Karpas-422 (cell line): ENCODE measurements at places on chromosomes 3 and 15. TPM values are rescaled to one million over a fixed set of nuclear protein-coding genes. Genes with fewer than 3 reads are reported as not detected.

The MAN2A2 gene
- 27.4 and 60.8 TPM in 2 replicates for total RNA-seq

The UCN2 gene
- total RNA-seq, result not detected in 2 replicates

The ELL3 gene
- total RNA-seq, result 522 and 565 TPM in 2 replicates

The PXYLP1 gene
- total RNA-seq, result 1.7 and 4.6 TPM in 2 replicates

The PYGO1 gene
- not detected in 2 replicates for total RNA-seq

The ARGFX gene
- not detected in 2 replicates for total RNA-seq

The SUCNR1 gene
- total RNA-seq, result not detected in 2 replicates

The FETUB gene
- total RNA-seq, result not detected in 2 replicates

The CCDC191 gene
- total RNA-seq, result 2.8 and 9.4 TPM in 2 replicates

The SPESP1 gene
- not detected in 2 replicates for total RNA-seq

- no peaks in the 10 kb centered on the region; the same call in 1 of the 2 replicates for H3K36me3 ChIP-seq
- no peaks in the 10 kb centered on the region for H3K27me3 ChIP-seq
- H3K4me3 ChIP-seq, result no peak overlapping the region
- peak overlapping the region; percentile 70; the same call in 1 of the 2 replicates for H3K27ac ChIP-seq
- DNase-seq, result no peak
Measured at GRCh38 chr3:151391720-151392119, 7.2 kb upstream of the P2RY12 start.

GRCh38 chr3:114884213-114884923 is 262.7 kb downstream of the ZBTB20 start:
- H3K4me3 ChIP-seq, result no peak overlapping the region
- no peaks in the 10 kb centered on the region for H3K27me3 ChIP-seq
- H3K36me3 ChIP-seq, result no peaks in the 10 kb centered on the region
- DNase-seq, result no peak
- H3K4me1 ChIP-seq, result no peaks in the 10 kb centered on the region

GRCh38 chr15:101016581-101016980 is 97.4 kb downstream of the LRRK1 start:
- no peaks in the 10 kb centered on the region for H3K4me1 ChIP-seq
- H3K36me3 ChIP-seq, result peaks cover 86% of the 10 kb centered on the region
- H3K4me3 ChIP-seq, result no peak overlapping the region
- DNase-seq, result no peak
- no peak overlapping the region for H3K27ac ChIP-seq
- H3K27me3 ChIP-seq, result no peaks in the 10 kb centered on the region

DNA sequence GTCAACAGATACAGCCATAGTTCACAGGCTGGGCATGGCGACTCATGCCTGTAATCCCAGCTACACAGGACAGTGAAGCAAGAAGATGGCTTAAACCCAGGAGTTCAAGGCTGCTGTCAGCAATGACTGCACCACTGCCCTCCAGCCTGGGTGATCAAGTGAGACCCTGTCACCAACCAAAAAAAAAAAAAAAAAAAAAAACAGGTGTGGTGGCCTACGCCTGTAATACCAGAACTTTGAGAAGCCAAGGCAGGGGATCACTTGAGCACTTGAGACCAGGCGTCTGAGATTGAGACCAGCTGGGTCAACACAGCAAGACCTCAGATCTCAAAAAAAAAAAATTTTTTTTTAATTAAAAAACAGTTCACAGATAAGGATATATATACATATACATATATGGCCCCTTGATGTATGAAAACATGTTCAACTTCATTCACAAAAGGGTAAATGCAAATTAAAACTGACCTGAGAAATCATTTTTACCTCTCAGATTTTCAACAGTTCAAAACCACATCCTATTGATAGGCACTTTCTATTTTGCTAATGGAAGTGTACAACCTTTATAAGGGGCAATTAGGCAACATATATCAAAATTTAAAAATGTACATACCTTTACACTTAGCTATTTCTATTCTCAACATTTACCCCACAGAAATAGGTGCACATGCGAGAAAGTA is 51.1 kb downstream of the OSBPL10 start:
- H3K27me3 ChIP-seq, result no peaks in the 10 kb centered on the region
- peaks cover 93% of the 10 kb centered on the region for H3K4me1 ChIP-seq
- H3K36me3 ChIP-seq, result no peaks in the 10 kb centered on the region
- H3K4me3 ChIP-seq, result no peak overlapping the region
- H3K27ac ChIP-seq, result peak overlapping the region; percentile 95

DNA sequence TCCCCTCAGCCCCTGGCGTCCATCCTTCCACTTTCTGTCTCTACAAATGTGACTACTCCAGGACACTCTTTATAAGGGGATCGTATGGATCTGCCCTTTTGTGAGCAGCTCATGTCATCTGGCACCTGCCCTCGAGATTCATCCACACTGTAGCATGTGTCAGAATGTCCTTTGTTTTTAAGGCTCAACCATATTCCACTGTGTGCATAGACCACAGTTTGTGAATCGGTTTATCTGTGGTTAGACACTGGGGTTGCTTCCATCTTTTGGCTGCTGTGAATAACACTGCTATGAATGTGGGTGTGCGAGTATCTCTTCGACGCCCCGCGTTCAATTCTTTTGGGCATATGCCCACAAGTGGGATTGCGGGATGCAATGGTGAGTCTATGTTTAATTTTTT is 167.9 kb downstream of the NUP210 start:
- H3K27me3 ChIP-seq, result no peaks in the 10 kb centered on the region
- no peak for DNase-seq
- H3K4me1 ChIP-seq, result no peaks in the 10 kb centered on the region

DNA sequence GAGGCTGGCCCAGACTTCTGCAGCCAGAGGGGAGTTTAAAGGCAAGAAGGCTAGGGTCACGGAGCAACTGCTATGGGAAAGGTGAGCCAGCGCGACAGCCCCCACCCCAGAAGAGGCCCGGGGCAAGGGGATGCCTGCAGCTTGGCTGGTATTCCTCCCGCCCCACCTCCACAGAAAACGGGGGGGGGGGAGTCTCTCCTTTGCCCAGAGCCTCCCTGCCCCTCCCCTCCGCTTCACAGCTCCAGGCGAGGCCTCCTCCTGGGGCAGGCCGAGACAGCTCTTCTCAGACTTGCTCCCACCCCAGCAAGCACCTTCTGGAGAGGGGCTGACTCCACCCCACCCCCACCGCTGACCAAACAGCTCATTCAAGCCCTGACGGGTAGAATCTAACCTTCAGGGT is 13.4 kb downstream of the ANP32A start:
- peaks cover 33% of the 10 kb centered on the region; the same call in 1 of the 2 replicates for H3K36me3 ChIP-seq
- H3K27me3 ChIP-seq, result no peaks in the 10 kb centered on the region
- no peak overlapping the region for H3K27ac ChIP-seq
- no peak overlapping the region for H3K4me3 ChIP-seq
- H3K4me1 ChIP-seq, result peaks cover 21% of the 10 kb centered on the region

GRCh38 chr15:25733856-25734679 is 129.1 kb downstream of the ATP10A start:
- DNase-seq, result no peak
- no peak overlapping the region for H3K4me3 ChIP-seq
- no peaks in the 10 kb centered on the region for H3K36me3 ChIP-seq
- no peaks in the 10 kb centered on the region for H3K4me1 ChIP-seq
- no peaks in the 10 kb centered on the region for H3K27me3 ChIP-seq
- H3K27ac ChIP-seq, result no peak overlapping the region

- H3K27me3 ChIP-seq, result no peaks in the 10 kb centered on the region
- H3K4me3 ChIP-seq, result no peak overlapping the region
- peak; percentile 6 for DNase-seq
- no peaks in the 10 kb centered on the region for H3K4me1 ChIP-seq
- H3K27ac ChIP-seq, result no peak overlapping the region
Measured at GRCh38 chr15:98682992-98683701, 34.8 kb downstream of the IGF1R start.

- no peaks in the 10 kb centered on the region for H3K27me3 ChIP-seq
- DNase-seq, result no peak
- no peak overlapping the region for H3K27ac ChIP-seq
- H3K36me3 ChIP-seq, result no peaks in the 10 kb centered on the region
- H3K4me1 ChIP-seq, result peaks cover 3% of the 10 kb centered on the region
Measured at GRCh38 chr15:99753066-99753465, 19.8 kb upstream of the LYSMD4 start.

DNA sequence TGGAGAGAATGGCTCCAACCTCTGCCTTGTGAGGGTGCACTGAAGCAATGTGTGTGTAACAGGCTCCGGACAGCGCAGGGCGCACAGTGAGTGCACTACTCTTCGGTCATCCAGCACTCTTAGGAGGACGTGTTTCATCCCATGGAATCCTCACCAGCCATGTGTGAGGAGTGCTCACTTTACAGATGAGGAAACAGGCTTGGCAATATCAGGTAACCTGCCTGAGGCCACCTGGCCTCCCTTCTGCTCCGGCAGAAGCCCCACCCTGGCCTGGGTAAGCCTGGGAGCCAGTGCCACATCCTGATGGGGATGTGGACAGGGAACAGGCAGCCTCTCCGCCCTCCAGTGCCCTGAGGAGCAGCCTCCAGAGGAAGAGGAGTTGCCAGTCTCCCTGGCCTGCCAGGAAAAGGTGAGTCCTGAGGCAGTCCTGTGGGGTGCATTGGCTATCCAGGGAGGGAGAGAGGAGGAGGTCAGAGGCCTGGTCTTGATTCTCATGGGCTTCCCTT is 39.4 kb upstream of the LIMD1 start:
- H3K36me3 ChIP-seq, result no peaks in the 10 kb centered on the region
- H3K27ac ChIP-seq, result no peak overlapping the region
- DNase-seq, result no peak
- H3K27me3 ChIP-seq, result no peaks in the 10 kb centered on the region
- no peak overlapping the region for H3K4me3 ChIP-seq

DNA sequence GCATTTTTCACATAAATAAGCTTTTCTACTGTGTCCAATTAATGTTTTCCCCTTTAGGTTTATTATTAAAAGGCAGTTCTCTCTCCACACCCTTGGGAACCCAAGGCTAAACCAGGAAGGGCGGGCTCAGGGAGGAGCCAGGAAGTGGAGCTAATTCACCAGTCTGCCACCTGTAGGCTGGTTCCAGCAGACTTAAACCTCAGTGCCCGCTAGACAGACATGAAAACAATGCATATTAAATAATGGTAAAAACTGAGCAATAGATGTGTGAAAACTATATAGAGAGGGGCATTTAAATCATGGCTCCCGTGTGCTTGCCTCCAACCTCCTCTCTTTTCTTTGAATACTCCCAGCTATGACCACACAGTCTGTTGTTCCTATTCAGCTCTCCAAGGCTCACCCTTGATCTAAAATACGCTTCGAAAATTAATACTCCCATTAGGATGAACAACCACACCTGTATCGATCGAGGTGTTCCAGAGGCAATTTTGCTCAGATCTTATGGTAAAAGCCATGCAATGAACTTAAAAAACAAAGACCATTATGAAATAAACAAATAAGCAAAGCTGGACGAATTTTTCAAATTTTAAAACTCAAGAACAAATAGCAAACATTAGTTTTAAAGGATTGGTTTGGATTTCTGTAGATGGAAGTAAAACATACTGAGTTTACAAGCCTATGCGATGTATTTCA is 253.3 kb downstream of the TJP1 start:
- H3K27me3 ChIP-seq, result no peaks in the 10 kb centered on the region
- H3K27ac ChIP-seq, result no peak overlapping the region
- H3K4me3 ChIP-seq, result no peak overlapping the region
- H3K36me3 ChIP-seq, result no peaks in the 10 kb centered on the region
- DNase-seq, result no peak
- no peaks in the 10 kb centered on the region for H3K4me1 ChIP-seq

DNA sequence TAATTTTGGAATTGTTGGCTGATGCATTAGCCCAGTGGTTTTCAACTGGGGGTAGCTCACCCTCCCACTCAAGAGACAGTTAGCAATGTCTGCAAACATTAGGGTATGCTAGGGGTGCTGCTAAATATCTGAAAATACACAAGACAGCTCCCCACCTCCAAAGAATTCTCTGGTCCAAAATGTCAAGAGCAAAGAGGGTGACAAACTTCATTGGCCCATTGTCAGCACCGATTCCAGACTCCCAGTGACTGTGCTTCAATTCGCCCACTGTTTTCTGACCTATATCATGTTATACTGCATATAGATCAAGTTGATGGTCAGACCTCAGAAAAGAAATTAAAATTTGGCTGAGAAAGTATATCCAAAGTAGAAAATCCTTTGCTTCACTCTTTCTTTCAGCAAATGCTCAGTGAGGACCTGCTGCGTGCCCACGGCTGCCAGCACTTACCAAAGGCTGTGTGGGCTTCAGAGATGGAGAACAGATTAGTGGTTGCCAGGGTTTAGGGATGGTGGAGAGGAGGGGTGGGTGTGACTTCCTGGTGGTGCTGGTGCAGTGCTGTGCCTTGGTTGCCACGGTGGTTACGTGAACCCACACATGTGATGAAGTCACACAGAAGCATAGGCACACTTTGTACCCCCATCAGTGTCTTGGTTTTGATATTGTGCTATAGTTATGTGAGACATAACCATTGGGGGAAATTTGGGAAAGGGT is 204.0 kb downstream of the PLCL2 start:
- peaks cover 4% of the 10 kb centered on the region; the same call in 1 of the 2 replicates for H3K4me1 ChIP-seq
- no peak for DNase-seq
- no peak overlapping the region for H3K4me3 ChIP-seq
- no peaks in the 10 kb centered on the region for H3K36me3 ChIP-seq
- no peaks in the 10 kb centered on the region for H3K27me3 ChIP-seq

GRCh38 chr15:90585863-90586262 is 56.1 kb downstream of the CRTC3 start:
- no peak overlapping the region for H3K27ac ChIP-seq
- no peak for DNase-seq
- no peak overlapping the region for H3K4me3 ChIP-seq

DNA sequence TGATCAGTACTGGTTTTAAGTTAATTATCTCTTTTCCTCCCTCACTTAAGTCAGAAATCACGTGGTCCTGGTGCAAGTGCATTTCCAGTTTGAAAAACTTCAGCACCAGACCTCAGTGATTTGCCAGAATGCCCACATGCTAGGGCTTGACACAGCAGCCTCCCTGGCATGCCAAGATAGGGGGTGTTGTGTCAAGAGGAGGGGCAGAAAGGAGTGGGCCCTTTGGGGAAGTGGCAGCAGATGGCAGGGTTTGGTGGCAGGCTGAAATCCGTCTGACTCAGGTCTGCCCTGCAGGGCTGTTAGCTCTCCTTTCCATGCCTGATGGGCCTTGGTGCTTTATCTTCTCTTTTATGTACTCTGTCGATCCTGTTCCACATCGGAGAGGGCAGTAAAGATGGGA is 23.4 kb downstream of the PXK start:
- peaks cover 29% of the 10 kb centered on the region; the same call in 1 of the 2 replicates for H3K36me3 ChIP-seq
- peaks cover 97% of the 10 kb centered on the region for H3K4me1 ChIP-seq
- H3K4me3 ChIP-seq, result peak overlapping the region; percentile 44; the same call in 1 of the 2 replicates
- peak overlapping the region; percentile 100 for H3K27ac ChIP-seq

DNA sequence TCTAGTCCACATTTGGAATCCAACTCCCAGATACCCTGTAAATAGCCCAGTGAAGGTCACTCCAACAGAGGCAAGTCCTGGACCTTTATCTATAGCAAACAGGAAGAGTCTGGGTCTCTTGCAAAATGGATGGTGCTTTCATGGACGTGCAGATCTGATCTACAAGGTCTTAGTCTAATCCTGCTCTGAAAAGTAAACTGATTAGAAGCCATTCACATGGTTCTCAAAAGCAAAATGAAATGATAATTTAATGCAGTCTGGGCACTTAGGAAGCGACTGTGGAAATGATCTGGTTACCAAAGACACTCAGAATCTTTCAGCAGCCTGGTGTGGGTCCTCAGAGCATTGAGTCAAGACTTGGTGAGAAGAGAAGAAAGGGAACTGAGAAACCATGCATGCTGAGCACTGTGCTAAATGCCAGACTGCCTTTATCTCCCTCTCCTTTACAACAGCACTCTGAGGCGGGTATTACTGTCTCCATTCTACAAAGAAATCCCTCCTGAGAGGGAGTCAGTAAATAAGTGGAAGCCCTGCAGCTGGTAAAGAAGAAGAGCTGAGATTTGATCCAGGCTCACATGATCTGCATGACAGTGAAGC is 29.0 kb downstream of the AQP9 start:
- H3K27me3 ChIP-seq, result no peaks in the 10 kb centered on the region
- H3K4me3 ChIP-seq, result no peak overlapping the region
- H3K36me3 ChIP-seq, result no peaks in the 10 kb centered on the region
- no peaks in the 10 kb centered on the region for H3K4me1 ChIP-seq

GRCh38 chr3:186487819-186488218 is 56.4 kb downstream of the CRYGS start:
- H3K4me1 ChIP-seq, result no peaks in the 10 kb centered on the region
- H3K27ac ChIP-seq, result no peak overlapping the region
- H3K36me3 ChIP-seq, result no peaks in the 10 kb centered on the region
